ENCODE measurements at places on chromosomes 7 and 10. TPM values are rescaled to one million over a fixed set of nuclear protein-coding genes. Genes with fewer than 3 reads are reported as not detected.

CC2D2B gene
- not detected for total RNA-seq

RBM28 gene
- total RNA-seq = 35.1 TPM

TMEM130 gene
- not detected for total RNA-seq

WDR86 gene
- 0.29 TPM for total RNA-seq

SUN3 gene
- not detected for total RNA-seq

DNA sequence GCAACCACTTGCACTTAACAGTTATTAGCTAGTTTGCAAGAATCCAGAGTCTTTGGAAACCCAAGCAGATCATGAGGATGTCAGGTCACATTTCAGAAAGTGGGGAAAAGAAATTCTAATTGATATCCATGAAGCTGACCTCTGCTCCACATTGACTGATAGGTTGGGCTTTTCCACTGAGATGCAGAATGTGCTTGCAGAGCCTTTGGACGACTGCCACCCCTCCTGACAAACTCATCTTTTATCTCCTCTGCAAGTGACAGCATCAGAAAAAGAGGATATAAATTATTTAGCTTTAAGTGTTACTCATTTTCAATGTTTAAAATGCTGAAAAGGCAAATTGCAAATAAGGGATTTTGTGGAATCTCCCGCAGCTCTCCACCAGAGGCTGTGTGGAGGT is 75.3 kb downstream of the C10orf90 start:
- DNase-seq = no peak

GRCh38 chr10:73905256-73906020 is 5.5 kb upstream of the PLAU start:
- no peak for DNase-seq

DNA sequence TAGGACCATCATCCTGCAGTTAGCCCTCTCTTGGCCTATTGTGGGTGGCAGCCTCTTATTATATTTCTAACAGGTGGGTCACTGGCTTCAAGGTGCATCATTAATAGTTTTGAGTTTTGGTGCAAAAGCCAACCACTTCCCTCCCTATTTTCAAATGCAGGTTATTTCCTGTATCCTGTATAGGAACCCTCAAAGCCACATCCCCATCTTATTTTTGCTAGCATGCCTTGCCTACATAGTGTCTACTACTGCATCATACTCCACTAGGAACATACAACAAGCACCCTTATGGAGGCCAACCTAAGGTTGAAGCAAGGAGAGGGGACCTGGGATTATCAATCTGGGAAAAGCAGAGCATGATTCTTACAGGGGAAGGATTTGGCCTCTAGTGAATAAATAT is 264.4 kb downstream of the BBS9 start:
- no peak for DNase-seq

DNA sequence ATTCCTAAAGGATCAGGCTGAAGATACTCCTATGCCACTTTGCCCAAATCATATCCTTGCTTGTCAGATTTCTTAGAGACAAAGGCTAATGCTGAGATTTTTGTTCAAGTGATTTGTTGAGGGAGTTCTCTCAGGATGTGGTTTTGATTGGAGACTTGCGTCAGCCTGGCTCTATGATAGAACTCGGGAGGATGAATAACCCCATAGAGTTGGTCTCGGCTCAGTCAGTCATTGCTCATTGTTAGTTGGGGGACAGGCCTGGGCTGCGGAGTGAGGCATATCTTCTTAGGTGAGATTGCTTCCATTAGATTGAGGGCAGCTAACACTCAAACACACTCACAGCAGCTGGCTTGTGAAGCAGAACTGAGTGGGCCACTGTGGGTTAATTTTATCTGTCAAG is 203.4 kb downstream of the KIF20B start:
- no peak for DNase-seq

DNA sequence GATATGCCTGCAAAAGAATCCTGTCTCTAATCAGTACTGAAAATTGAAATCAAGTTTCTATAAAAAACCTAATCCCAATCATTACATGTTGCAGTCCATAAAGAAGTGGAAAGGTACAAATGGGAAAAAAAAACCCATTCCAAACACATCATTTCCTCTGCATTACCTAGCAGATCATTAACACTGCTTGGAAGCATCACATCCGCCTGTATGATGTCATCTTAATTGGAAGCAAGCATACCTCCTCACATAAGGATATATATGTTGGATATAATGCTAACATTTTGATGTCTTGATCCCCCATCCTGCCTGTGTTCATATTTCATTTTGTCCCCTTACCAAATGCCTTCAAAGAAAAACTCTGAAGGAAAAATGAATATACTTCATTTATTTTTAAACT is 241.3 kb upstream of the AOAH start:
- DNase-seq = no peak

- DNase-seq = no peak
Measured at GRCh38 chr10:52959810-52960209, 187.2 kb upstream of the MBL2 start.

GRCh38 chr7:121475806-121476205 is 79.7 kb upstream of the FAM3C start:
- no peak for DNase-seq

DNA sequence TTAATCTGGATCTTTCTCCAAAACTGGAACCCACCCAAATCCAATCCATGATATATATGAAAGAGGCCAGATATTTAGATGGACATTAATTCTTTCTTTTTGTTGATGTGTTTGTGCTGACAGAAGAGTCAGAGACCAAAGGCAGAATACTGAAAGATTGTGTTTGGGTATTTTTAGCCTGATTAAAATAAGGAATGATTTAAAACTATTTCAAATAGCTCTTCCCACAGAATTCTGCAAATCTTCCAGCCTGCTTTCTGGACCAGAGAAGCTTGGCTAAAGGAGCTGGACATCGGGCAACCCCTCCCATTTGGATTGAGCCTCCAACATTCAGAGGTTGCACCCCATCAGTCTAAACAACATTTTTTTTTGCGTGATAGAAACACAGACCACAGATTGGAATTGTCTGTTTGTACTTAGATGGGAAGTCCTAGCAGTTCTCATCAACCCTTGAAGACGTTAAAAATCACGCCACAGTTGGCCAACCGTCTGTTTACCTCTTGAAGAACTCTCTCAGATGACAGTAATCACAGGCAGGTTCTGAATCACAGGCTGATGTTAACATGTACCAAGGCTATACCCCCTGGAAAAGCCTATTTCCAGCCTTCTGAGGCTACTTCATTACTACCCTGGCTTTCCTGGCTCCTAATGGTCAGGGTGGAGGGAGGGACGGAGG is 155.2 kb upstream of the NRP1 start:
- no peak for DNase-seq

- DNase-seq = no peak
Measured at GRCh38 chr7:2371329-2371728, 16.7 kb downstream of the EIF3B start.

GRCh38 chr7:48033922-48034321 is 1.4 kb upstream of the C7orf57 start:
- no peak for DNase-seq

DNA sequence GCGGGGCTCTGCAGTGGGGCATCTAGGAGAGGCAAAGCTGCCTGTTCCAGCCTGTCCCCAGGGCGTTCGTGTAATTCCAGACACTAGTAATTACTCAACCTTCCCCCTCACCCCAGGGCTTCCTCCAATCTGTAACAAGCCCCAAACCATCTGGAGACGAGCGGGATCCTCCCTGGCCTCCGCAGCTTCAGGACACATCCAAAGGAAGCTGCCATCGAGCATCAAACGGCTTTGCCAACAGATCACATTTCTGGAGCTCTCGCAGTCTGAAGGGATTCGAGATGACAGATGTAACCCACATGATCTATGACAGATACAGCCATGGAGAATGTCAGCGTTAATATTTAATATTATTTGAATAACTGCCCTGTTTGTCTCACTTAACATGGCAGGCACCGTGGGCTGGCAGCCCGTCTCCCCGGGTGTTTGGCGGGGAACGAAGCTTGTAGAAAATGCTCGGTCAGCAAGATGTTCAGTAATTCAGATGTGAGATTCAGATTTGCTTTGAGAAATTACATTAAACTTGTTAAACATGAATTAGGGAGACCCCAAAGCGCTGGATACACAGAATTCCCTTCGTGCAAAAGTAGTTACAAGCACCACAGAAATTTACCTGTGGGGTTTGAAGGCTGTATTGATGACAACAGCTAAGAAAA is 108.5 kb upstream of the C7orf33 start:
- no peak for DNase-seq

- no peak for DNase-seq
Measured at GRCh38 chr7:111568419-111568818, 6.1 kb upstream of the IMMP2L start.

- no peak for DNase-seq
Measured at GRCh38 chr7:22184549-22185199, 172.3 kb downstream of the RAPGEF5 start.

- no peak for DNase-seq
Measured at GRCh38 chr10:6396652-6397051, 183.4 kb downstream of the PRKCQ start.

DNA sequence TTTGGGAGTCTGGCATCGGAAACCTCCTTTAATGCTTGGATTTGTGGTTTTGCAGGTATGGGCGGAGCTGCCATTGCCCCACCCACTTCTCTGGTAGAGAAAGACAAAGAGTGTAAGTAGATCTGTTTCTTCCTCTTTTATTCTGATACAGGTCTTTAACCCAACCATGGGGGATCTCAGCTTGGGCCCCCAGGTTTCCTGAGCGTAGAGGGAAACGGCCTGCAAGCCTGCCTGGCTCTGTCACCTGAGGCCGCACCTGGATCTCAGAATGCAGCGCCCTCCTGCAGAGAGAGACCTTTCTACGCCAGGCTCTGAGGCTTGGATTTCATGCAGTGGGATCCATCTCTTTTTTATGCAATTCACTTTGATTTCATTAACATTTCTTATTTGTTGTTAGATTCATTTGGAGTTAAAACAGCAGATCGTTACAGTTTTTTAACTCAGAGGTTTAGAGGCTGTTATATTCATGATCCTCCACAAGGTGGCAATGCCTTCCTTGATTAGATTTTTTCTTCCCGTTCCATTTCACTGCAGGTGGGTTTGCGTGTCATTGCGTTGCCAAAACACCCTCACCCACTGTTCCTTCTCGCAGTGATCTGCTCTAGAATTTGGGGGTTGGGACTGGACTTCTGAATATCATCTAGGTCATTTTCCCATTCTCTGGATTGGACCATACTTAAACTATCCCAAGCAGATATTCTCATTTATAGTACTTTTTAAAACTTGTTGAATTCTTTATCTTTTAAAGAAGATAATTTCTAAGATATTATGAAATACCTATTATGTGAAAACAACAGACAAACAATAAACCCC is 20.0 kb downstream of the RBM17 start:
- peak; percentile 64 for DNase-seq

GRCh38 chr10:110396284-110396651 is 91.5 kb upstream of the SMNDC1 start:
- no peak for DNase-seq

DNA sequence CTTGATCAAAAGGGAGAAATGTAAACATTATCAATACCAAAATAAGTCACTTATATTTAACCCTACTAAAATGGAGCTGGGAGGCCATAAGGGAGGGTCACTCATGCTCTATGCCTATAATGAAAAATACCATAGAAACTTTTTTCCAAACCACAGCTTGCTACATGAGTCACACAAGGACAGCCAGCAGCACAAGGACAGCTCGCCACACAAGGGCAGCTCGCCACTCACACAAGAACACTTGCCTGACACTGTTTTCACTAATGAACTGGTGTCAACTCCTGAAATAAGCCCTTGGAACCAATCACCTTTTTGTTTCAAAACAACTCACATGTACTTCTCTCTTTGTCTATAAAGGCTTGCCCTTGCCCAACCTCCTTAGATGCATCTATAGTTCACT is 43.3 kb downstream of the FRMPD2 start:
- no peak for DNase-seq

DNA sequence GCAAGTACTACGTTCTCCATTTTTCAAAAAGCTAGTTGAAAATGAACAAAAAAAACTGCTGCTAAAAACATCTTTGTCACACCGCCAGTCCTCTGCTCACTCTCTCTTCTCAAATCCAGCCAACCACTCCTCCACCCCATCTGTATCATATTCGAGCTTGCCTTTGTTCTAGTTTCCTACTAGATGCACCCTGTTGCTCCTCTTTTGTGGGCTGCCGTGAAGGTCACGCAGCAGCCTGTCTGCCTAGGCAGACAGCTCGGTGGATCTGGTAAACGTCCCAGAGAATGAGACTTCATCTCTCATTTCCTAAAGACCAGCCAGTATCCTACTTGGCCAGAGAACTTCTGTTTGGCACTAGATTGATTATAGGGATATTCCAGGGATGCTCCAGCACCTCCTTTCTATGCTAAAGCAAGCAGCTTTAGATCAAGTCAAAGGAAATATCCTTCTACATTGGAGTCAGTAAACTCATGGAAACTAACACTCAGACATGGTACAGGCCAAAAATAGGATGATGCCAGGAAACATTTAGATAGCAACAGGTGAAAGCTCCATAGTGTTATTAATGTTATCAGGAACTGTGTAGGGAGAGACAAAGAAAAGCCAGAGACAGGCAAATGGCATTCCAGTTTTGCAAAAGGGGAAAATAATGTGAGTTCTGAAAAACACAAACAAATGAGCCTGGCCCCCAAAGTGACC is 8.7 kb upstream of the PLXNA4 start:
- DNase-seq = no peak

- no peak for DNase-seq
Measured at GRCh38 chr7:125375942-125376341, 446.3 kb upstream of the POT1 start.

- no peak for DNase-seq
Measured at GRCh38 chr10:78437407-78437768, 403.7 kb downstream of the RPS24 start.

DNA sequence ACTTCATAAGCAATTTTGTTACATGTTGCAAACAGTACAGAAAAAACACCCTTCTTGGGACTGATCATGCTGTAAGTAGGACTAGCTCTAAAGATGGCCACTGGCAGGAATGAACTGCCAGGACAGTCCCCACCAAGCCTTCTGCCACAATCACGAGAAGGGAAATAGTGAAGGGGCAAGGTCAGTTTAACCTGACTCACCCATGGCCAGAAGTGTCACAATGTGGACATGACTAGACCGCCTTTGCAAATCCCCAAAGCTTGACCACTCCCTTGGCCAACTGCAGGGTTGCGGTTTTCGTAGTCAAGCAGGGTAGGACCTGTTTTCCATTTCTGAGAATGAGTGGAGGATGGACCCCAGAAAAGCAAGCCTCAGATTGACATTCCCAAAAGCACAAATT is 19.4 kb upstream of the FRAT2 start:
- no peak for DNase-seq

GRCh38 chr7:33639552-33640197 is 265.7 kb upstream of the BMPER start:
- no peak for DNase-seq

- DNase-seq = peak; percentile 36
Measured at GRCh38 chr10:110502851-110503301, 5.2 kb downstream of the DUSP5 start.

GRCh38 chr7:98123365-98123696 is 16.7 kb downstream of the LMTK2 start:
- DNase-seq = no peak

All from activated CD4-positive, alpha-beta T cell treated with anti-CD3 and anti-CD28 coated beads, Interleukin-2, amount 10 ng/mL, durations not matched to agents 7 days and 5 days (primary cell).